ENCODE measurements at places on chromosomes 12 and 14.

DNA sequence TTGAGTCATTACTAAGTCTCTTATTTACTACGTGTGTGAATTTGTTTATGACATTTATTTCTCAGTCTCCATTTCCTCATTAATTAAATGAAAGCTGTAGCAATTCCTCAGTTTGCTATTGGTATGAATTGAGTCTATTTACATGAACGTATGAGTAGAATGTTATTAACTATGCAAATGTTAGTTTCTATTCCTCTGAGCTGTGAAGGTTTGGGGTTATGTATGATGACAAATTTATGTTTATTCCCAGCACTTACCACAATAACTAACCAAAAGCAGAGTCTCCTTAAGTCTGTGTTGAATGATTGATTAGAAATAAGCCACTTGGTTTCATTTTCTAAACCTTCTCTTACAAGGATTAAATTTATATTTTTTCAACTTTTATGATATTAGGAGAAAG is 1340.9 kb downstream of the FSCB start:
- no peak for DNase-seq

GRCh38 chr14:37618498-37619028 is 23.1 kb downstream of the TTC6 start:
- no peak for DNase-seq

- DNase-seq = peak; percentile 76
These were observed 8.7 kb downstream of the PHB2 start for GRCh38 chr12:6961695-6962284.

- no peak for DNase-seq
These were observed 17.3 kb upstream of the LIN7A start for GRCh38 chr12:80954857-80955520.

DNA sequence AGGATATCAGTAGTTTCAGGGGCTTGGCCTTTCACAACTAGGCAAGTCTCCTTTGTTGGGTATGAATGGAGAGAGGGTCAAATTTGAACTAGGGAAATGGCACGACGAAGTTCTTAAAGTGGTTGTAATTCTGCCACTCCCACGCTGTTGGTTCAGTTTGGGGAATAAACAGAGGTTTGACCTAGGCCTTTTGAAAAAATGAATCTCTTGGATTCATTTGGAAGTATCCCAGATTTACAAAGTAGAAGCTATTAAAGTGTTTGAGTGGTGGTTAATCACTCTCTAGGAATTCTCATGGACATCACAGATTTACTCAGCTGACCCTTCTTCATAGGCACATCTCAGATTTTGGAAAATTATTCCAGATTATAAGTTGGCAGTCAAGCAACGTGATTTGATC is 14.8 kb downstream of the BATF start:
- DNase-seq = no peak

GRCh38 chr12:39990122-39991101 is 115.5 kb downstream of the SLC2A13 start:
- peak; percentile 46 for DNase-seq

- no peak for DNase-seq
These were observed 10.1 kb downstream of the BMP4 start for GRCh38 chr14:53946404-53947093.

Measured in femur (tissue), 1 donor.